HFFc6 (cell line): ENCODE measurements at places on chromosomes 2 and 18. TPM values are rescaled to one million over a fixed set of nuclear protein-coding genes. Genes with fewer than 3 reads are reported as not detected.

- no peak for DNase-seq
Observed at GRCh38 chr2:235545339-235546150, 51.7 kb downstream of the AGAP1 start.

DNA sequence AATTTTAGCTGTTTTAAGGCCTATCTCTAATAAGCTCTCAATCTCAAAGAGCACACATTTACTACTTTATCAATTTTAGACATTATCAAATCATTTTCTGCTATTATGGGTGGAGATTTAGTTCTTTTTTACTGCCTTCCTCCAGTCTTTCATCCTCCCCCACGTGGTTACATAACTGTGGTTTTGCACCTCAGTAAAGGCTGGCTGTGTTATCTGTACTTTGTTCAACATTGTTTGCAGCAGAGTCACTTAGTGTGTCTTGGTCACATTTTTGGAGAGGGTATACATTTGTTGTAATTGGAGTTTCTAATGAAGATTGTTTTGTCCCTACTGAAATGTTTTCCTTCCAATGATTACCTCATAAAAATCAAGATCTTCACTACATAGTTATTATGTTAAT lies 549.6 kb upstream of the CELF4 start:
- DNase-seq = no peak

Gene ESPNL
- total RNA-seq = 1.5 to 3.9 TPM (median 1.6 TPM) in 3 replicates

Gene CXCR1
- not detected in 3 replicates for total RNA-seq

GRCh38 chr2:234415706-234416105 lies 81.2 kb downstream of the ARL4C start:
- DNase-seq = no peak

- peak; percentile 89 for DNase-seq
Observed at GRCh38 chr2:196234672-196235071, 63.3 kb upstream of the STK17B start.

DNA sequence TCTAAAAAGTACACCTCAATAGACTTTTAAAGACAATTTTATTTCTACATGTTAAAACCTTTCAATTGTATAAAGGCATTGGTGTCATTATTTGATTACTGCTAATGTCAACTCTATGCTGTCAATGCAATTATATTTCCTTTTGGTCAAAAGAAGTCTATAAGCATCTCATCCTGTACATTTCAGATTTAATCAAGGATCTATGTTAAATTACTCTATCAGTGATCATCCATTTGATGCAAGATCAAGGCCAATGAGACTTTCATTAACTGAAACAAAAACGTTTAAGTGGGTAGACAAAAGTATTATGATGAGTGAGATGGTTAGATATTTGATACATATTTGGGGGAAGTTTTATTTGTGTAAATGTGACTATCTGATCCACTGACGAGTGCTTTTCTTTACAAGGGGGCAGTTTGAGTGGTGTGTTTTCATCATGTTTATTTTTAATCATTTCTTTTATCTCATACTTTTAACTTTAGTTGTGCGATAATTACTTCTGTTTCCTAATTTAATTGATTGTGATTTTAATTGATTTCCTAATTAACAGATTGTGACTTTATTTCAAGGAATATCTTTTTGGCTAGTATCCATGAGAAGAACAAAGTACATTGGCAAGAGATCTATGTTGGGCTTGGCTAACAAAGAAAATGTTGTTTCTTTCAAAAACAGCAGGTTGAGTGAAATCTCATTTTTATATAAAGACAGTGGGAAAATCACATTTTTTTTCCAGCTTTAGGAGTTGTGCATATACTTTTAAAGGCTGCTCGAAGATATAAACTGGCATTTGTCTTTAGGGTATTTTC lies 1.1 kb downstream of the ARHGAP28 start:
- DNase-seq = no peak

Gene SCN2A
- total RNA-seq = 0.19 to 0.65 TPM (median 0.44 TPM) in 3 replicates

GRCh38 chr2:71545572-71546274 lies 92.4 kb downstream of the DYSF start:
- peak; percentile 34 for DNase-seq

DNA sequence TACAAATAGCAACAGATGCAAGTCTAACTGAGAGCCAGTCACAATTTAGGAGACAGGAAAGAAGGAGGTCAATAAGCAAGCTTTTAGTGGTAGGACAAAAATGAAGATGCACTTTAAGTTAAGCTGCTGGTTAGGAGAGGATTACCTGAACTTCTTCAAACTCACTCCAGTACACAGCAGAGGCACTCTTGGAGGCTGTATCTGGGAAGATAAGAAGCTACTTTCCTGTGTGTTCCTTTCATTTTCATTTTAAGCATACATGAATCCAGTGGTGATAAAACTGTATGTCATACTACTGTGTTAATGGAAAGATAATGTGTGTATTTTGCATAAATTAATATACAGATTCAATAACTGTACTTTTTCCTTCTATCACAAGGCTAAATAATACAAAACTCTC lies 49.6 kb downstream of the HYCC2 start:
- no peak for DNase-seq

DNA sequence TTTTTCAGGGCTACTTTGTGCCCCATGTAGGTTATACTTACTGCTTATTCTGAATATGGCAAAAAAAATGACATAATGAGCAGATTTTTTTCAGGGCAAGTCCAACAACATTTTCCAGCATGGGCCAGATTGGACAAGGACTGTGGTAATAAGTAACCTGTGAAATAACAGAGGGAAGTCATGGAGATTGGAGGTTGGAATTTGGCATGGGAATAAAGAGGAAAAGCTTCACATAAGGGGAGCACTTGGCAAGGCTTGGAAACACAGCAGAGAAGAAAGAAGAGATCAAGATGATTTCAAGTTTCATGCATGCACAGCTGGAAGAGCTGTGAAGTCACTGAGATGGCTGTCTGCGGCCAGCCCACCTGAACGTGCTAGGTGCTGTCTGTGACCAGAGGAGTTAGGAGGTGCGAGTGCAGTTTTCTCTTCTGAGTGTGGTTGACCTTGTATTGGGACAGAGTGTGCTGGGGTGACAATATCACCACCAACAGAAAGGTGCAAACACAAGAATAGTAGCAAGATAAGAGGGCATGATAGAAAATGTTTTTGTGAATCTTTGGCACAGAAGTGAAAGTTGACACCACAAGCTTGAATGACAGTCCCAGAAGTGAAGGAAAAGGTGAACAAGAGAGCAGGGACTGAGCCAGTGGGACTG lies 71.1 kb upstream of the DSC1 start:
- no peak for DNase-seq

DNA sequence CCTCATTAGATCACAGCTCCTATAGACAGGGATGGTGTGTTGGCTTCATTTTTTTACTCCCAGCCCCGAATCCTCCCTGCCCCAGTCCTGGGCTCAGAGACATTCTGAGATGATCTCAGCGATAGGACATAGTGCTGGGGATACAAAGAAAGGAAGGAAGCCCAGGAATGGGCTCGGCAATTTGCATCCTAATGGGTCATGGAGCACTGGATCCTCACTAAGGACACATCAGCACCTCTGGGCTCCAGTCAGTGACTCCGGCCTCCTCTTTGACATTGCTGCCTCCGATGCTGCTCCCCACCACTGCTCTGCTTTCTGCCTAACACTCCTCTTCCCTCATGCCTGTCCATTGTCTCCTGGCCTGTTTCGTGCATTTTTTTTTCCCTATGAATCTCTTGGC lies 489.1 kb downstream of the STK39 start:
- DNase-seq = no peak

Gene ELAC1
- 8.0 to 9.4 TPM (median 9.0 TPM) in 3 replicates for total RNA-seq

- no peak for DNase-seq
Observed at GRCh38 chr2:68738906-68739594, 4.4 kb downstream of the ARHGAP25 start.

DNA sequence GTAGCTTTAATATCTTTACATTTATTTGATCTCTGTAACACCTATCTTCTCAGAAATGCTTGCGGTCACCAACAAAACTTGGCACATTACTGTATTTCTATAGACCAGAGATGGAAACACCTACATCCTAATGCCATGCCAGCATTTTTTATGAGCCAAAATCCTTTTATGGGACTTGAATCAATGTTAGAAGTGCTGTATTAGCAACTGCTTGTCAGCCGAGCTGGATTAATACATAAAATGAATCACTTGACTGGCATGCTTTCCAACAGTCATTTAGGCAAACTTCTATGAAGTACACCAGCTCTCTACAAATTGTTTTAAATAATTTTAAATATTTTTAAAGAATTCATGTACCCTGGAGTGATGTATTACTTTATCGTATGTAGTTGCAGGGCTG lies 272.9 kb upstream of the NRP2 start:
- DNase-seq = peak; percentile 35

DNA sequence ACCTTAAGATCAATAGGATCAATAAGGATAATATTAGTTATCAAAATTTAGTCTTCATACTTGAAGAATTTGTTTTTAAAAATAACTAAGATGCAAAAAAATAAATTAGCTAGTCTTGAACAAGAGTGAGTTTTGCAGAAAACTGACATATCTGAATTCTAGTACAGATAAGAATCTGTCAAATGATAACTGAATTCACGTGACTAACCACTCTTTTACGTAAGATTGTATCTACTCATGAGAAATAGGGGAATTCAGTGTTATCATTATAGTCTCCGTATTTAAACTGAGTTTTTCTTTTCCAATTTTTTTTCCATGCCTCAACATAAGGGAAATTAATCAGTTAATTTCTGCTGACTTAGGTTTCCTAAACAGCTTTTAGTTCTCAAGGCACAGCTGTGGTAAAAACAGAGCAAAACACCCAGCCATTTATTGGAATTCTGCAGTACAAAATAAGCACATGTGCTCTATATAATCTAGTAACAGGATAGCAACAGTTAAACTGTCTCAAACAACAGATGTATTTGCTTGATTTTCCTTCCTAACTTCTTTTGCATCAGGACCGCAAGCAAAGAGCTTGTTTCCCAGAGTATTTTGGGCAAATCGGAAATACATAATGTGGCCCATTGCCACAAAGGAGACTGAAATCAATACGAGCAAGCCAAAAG lies 19.1 kb downstream of the SLC40A1 start:
- DNase-seq = no peak

- DNase-seq = peak; percentile 65
Observed at GRCh38 chr18:36693931-36694620, 134.7 kb downstream of the TPGS2 start.

Gene ASXL3
- not detected in 3 replicates for total RNA-seq

DNA sequence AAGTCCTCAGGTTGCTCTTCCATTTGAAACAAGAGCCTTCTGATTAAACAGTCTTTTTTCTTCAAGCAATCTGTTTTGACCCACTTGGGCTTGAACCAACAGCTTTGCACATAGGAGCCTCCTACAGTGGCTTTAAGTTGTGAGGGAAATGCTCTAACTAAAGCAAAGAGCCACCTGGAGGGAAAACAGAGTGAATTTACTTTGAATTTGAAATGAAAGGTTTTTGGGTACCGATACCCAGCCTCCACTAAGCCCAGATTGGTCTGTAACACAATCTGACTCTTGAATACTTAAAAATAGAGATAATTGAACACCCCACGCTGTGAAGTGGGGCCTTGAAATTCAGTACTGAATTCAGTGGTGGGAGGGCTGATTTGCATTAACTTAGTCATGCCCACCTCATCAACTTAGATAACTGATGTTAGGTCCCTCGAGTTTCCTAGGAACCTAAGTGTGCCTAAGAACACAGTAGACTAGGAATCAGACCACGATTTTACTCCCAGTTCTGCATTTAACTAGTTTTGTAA lies 56.3 kb upstream of the ACVR1C start:
- DNase-seq = no peak

- no peak for DNase-seq
Observed at GRCh38 chr18:50830544-50830943, 10.7 kb upstream of the MRO start.
